ENCODE measurements at places on chromosomes 6 and 20. TPM values are rescaled to one million over a fixed set of nuclear protein-coding genes. Genes with fewer than 3 reads are reported as not detected.

Gene GABRR1
- not detected for total RNA-seq

Gene IFT52
- 30.7 TPM for total RNA-seq

Gene CLDN20
- not detected for total RNA-seq

Gene DUSP15
- 0.64 TPM for total RNA-seq

Gene TNF
- not detected for total RNA-seq

Gene BIRC7
- 4.4 TPM for total RNA-seq

Gene EPHA7
- 0.08 TPM for total RNA-seq

Gene ECT2L
- not detected for total RNA-seq

Gene UBE2C
- total RNA-seq = 241 TPM

Gene RNASET2
- total RNA-seq = 14.1 TPM

Gene TCP11
- not detected for total RNA-seq

Gene SCAF8
- 21.5 TPM for total RNA-seq

Gene TMEM170B
- 1.0 TPM for total RNA-seq

Gene HEY2
- total RNA-seq = not detected

Gene C6orf141
- total RNA-seq = 25.8 TPM

Gene KHDC1L
- not detected for total RNA-seq

Gene ARMH2
- total RNA-seq = not detected

Gene PSMF1
- total RNA-seq = 203 TPM

Gene RAB22A
- 11.6 TPM for total RNA-seq

Gene TAPBP
- total RNA-seq = 40.6 TPM

Gene C6orf58
- 0.14 TPM for total RNA-seq

Gene CAGE1
- not detected for total RNA-seq

Gene DDRGK1
- total RNA-seq = 94.9 TPM

Gene SLC35B3
- total RNA-seq = 6.5 TPM

Gene SHLD1
- total RNA-seq = 7.9 TPM

Gene MAS1
- not detected for total RNA-seq

Gene TAP1
- 36.0 TPM for total RNA-seq

Gene GLO1
- total RNA-seq = 95.3 TPM

Gene SLC24A3
- not detected for total RNA-seq

Gene ELOVL2
- total RNA-seq = 6.6 TPM

Gene DNAAF9
- 3.7 TPM for total RNA-seq

Gene CST4
- total RNA-seq = not detected

Gene CYP21A2
- not detected for total RNA-seq

Gene OPN5
- not detected for total RNA-seq

Gene TMEM200A
- total RNA-seq = not detected

Gene HNF4A
- 11.5 TPM for total RNA-seq
